ENCODE measurements at places on chromosomes 5 and 9.

- peak; percentile 92 for DNase-seq
Observed at GRCh38 chr9:27194401-27195091, 85.5 kb downstream of the TEK start.

- DNase-seq: no peak
Observed at GRCh38 chr5:133467826-133468463, 144.4 kb downstream of the FSTL4 start.

GRCh38 chr9:109707355-109707754, 72.6 kb upstream of the PALM2AKAP2 start:
- DNase-seq: no peak

- no peak for DNase-seq
Observed at GRCh38 chr5:5736007-5736406, 313.5 kb downstream of the ICE1 start.

DNA sequence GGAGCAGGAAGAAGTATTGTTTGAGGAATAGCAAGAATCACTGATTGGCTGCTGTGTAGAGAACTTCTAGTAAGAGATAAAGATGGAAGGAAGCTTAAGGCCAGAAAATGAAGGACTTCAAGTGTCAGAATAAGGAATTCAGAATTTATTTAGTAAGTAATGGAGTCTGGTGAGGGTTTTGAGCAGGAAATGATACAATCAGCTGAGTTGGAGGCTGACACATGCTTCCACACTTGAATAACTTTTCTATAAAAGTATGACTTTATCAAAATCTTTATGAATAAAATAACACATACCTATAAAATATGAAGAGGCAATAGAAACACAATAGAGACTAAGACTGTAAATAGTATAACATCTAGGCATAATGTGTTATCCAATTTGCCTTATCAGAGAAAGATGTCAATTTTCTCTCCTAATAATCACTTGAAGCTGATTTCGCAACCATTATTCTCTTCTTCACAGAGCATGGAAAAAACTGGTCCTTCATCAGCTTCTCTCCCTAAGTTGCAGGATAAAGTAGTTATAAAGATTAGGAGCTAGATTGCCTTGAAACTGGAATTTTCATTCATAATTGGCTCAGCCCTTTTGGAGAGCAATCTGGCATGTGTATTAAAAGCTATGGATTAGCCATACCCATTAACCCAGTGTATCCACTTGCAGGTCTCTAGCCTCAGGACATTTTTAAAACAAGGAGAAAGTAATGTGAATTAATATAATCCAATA, 143.4 kb downstream of the ZNF608 start:
- no peak for DNase-seq

- DNase-seq: peak; percentile 73
Observed at GRCh38 chr9:94864862-94865509, 138.5 kb downstream of the AOPEP start.

- DNase-seq: peak; percentile 14
Observed at GRCh38 chr9:35070823-35071813, 1.3 kb downstream of the VCP start.

GRCh38 chr9:135949501-135950134, 11.6 kb downstream of the UBAC1 start:
- peak; percentile 32 for DNase-seq

DNA sequence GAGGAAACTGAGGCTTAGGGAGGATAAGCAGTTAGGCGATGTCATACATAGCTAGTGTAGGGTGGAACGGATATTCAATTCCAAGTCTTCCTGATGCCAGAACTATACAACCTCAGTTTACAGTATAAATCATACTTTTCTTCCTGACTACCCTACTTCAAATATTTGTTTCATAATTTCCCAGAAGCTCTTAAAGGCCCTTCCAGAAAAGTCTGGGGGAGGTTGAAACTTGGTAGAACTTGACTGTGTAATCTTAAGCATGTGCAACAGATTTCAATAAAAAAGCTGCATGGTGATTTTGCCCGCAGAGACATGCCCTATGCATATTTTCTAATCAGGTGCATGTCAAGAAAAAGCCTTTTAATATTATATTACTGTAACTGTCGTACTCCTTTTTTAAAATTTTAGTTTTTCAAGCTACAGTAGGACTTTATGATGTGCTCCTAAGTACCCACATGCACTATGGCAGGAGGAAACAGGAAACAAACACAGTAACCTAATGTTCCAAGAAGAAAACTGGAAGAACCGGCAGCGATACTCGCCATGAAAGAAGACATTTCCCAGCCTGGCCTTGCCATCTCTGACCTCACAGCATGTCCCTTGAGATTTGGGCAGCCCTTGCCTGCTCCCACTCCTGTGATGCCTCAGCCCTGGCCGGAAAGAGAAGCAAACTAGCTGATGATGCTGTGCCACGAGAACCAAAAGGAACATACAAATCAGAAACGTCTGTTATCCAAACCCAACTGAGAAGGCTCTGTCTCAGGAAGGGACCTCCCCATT, 266.0 kb downstream of the EFNA5 start:
- no peak for DNase-seq

DNA sequence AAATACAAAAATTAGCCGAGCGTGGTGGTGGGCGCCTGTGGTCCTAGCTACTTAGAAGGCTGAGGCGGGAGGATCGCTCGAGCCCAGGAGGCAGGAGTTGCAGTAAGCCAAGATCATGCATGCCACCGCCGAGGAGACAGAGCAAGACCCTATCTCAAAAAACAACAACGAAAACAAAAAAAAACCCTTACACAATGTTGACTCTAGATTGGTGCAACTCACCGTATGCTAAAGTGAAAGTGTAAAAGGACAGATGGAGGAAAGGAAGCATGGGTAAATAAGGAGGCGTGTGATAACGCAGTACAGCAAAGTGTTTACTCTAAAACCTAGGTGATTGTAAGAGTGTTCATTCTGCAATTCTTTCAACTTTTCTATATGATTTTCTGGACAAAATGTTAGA, 15.9 kb upstream of the RUFY1 start:
- DNase-seq: no peak

DNA sequence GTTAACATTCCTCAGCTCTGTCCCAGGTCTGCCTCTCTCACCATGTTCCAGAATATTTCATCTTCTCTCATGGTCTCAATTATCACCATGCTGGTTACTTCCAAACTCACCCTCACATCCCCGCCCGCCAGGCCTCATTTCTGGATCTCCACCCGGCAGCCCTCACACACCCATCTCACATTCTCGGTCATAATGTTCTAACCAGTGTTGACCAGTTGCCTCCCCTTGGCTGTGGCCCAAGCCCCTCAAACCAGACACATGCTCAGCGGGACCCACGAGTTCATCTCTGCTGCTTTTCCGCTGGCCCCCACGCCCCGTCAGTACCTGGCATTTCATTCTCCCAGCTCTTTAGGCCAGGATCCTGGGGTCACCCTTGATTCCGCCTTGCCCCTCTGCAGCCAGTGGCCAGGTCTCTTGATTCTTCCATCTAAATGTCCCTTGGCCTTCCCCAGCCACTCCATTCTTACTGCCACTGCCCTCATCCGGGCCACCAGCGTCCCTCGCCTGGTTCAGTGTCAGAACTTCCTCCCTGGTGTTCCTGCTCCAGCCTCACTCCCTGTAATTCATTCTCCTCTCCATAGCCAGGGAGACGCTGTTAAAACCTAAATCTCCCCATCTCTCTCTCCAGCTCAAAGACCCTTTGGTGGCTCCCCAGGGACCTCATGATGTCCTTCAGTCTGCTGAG, 141.7 kb downstream of the MVB12B start:
- DNase-seq: no peak

Measured in fibroblast of villous mesenchyme (primary cell).